ENCODE measurements at places on chromosomes 2 and 18.

DNA sequence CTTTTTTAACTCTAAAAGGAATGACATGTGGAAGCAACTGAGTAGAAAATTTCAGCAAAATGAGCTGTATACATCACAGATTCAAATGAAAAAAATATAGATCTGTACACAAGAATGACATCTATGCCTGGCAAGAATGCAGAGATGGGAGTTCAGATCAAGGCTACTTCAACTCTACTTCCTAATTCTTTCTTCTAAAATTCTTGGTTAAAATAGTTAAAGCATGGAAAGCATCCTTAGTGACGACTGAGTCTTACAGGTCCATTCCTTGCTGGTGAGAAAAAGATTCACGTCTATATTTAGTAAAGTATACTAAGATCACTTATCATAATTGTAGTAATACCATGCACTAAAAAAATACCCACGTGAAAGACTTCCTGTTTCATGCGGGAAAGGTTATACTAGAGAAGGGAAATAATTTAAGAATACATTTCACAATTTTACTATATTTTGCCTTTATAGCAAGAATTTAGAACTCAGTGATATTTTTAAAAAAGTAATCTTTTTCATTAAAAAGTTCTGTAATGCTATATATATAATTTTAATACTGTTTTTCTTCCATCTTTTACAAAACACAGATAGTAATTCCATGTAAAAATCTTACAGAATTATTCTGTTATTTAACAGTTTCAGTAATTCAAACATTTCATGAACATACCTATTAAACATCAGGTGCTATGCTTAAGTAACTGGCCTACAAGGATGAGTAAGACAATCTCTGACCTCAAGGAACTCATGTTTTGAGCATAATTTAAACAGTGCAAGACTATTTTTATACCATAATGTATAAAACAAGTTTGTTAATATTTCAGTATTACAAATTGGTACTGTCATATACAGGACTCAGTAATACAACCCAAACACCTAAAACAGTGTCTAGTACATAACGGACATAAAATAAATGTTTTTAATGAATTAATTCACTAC is 159.6 kb downstream of the BAZ2B start:
- no peak for DNase-seq

DNA sequence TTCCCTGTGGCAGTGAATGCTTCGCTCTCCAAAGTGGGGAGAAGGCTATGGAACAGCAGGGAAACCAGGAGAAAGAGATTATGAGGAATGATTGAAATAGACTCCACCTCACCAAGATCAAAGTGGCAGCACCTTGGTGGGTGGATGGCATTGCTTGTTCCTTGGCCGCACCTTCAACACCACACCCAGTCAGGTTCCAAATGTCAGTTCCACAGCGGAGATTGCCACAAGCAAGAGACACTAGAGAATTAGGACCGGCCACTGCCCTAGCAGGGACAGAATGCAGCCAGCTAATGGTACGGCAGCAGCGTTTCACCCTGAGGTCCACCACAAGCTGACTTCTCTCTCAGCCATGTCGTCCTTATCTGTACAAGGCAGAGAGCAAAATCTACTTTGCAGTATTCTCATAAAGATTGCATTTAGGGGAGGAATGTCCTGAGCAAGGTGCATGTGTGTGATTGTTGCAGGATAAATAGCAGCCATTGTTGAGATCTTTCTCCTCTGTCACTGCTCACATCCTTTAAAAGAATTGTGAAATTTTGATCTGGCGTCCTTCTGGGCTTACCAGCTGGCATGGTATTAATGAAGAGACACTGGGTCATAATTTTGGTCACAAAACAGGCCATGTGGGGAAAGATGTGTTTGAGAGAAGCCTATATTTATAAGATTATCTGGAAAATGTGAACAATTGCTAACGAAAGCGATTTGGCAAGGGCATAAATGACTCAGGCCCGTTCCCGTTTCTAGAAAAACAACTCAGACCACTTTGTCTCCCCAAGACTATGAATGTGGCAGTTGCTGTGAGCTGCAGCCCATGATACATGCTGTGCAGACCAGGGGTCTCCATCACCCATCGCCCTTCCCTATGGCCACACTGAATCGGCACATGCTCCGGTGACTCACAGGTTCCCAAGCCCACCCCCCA is 228.6 kb upstream of the ID2 start:
- peak; percentile 14 for DNase-seq

- no peak for DNase-seq
Observed at GRCh38 chr2:210630873-210631560, 74.6 kb downstream of the CPS1 start.

GRCh38 chr2:60780721-60781120 is 24.7 kb downstream of the PAPOLG start:
- DNase-seq, result no peak

DNA sequence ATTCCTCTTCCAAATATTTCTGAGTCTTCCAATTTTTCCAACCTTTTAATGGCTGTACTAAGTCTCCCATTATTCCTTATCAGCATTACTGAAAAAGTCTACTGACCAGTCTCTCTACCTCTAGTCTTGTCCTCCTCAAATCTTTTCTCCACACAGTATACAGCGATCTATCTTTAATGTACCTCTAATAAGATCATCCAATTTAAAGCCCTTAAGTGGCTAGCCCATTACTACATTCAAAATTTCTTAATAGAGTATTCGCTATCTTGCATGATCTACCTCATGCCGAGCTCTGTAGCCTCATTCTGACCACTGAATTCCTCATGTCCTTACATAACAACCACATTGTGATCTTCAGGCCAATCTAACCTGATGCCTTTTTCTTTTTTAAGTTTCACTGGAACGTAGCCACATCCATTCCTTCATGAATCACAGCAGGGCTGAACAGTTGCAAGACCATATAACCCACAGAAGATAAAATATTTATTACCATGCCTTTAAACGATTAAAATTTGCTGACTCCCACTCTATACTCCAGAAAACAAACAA is 57.9 kb downstream of the SLC66A3 start:
- DNase-seq, result peak; percentile 90

GRCh38 chr18:54480616-54481015 is 110.4 kb upstream of the DYNAP start:
- no peak for DNase-seq

- no peak for DNase-seq
Observed at GRCh38 chr2:6966446-6966940, 49.3 kb downstream of the RNF144A start.

- no peak for DNase-seq
Observed at GRCh38 chr18:48863432-48864065, 87.2 kb downstream of the SMAD7 start.

GRCh38 chr2:100113990-100114433 is 28.4 kb downstream of the AFF3 start:
- no peak for DNase-seq

GRCh38 chr2:8542381-8543059 is 139.3 kb upstream of the ID2 start:
- no peak for DNase-seq

DNA sequence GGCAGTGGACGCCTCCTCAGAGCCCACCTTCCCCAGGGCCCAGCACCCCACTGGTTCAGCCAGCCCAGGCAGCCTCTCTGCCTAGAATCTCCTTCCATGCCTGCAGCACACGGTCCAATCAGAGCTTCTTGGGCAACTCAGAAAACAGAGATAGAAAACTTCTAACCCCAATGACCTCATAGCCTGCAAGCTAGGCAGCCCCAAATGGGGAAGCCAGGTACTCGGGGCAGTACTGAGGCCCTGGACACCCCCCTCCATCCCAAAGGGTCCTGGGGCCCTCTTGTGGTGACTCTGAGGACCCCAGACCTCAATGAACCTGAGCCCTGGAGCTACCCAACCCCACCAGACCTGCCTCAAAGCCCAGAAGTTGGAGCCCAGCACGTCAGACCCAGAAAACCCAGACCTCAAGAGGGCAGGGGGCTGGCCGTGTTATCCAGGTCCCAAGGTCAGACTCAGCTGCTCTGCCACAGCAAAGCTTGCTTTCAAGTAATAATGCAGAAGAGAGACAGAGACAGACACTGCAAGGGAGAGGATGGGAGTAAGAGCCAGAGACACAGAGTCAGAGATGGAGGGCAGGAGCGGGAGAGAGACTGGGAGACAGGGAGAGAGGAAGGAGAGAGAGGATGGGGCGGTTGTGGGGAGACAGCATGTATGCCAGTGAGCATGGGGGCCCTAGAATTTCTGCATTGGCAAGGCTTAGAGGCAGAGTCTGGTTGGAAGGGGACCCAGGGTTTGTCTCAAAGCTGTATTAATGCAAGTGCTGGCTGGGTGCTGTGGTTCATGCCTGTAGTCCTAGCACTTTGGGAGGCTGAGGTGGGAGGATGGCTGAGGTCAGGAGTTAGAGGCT is 28.2 kb downstream of the SERTAD2 start:
- no peak for DNase-seq

DNA sequence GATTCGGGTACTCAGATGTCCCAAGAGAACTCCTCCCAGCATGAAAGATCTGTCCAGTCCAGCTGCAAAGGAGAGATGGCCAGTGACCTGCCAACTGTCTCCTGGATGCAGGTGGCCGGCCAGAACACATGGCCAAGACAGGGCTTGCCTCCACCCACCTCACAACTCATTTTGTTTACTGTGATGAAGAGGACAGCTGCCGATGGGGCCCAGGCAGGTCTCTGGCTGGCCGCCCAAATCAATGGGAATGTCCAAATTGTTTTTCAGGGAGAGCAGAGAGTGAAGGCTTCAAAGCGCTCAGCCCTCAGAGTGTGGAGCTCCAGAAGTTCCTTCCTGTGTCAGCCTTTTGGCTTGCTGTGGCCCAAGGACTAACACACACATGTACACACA is 41.9 kb downstream of the FOSL2 start:
- no peak for DNase-seq

GRCh38 chr2:156486147-156486546 is 50.0 kb downstream of the GPD2 start:
- no peak for DNase-seq

DNA sequence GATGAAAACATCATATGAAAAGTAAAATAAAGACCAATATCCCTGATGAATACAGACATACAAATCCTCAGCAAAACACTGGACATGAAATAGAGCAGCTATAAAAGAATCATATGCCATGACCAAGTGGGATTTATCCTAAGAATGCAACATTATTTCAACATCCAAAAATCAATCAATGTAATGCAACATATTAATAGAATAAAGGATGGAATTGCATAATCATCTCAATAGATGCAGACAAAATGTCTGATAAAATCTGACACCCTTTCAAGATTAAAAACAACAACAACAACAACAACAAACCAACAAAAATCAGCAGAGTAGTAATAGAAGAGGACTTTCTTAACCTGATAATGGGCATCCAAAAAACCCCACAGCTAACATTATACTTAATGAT is 63.8 kb upstream of the IL1R1 start:
- no peak for DNase-seq

DNA sequence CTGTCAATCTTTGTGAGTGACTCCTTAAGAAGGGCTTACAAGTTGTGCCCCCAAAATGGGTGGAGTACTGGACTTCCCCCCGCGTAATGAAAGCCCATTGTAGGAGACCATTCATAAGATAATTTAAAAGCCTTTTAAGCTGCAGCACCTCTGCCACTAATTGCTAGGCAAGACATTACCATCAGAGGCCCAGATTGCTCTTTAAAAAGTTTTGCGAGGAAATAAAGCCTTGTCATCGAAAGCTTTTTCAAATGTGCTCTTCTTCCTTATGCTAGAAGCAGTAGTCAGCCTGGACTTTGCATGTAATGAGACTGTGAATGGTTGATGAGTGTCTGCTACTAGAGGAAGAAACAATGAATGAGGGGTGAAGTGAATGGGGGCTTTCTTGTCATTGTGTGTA is 345.3 kb upstream of the CDH2 start:
- no peak for DNase-seq

DNA sequence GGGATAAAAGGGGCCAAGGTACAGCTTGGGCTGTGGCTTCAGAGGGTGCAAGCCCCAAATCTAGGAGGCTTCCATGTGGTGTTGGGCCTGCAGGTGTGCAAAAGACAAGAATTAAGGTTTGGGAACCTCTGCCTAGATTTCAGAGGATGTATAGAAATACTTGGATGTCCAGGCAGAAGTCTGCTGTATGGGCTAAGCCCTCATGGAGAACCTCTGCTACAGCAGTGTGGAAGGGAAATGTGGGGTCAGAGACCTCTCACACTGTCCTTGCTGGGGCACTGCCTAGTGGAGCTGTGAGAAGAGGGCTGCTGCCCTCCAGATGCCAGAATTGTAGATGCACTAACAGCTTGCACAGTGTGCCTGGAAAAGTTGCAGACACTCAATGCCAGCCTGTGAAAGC is 880.6 kb upstream of the ID2 start:
- DNase-seq, result no peak

DNA sequence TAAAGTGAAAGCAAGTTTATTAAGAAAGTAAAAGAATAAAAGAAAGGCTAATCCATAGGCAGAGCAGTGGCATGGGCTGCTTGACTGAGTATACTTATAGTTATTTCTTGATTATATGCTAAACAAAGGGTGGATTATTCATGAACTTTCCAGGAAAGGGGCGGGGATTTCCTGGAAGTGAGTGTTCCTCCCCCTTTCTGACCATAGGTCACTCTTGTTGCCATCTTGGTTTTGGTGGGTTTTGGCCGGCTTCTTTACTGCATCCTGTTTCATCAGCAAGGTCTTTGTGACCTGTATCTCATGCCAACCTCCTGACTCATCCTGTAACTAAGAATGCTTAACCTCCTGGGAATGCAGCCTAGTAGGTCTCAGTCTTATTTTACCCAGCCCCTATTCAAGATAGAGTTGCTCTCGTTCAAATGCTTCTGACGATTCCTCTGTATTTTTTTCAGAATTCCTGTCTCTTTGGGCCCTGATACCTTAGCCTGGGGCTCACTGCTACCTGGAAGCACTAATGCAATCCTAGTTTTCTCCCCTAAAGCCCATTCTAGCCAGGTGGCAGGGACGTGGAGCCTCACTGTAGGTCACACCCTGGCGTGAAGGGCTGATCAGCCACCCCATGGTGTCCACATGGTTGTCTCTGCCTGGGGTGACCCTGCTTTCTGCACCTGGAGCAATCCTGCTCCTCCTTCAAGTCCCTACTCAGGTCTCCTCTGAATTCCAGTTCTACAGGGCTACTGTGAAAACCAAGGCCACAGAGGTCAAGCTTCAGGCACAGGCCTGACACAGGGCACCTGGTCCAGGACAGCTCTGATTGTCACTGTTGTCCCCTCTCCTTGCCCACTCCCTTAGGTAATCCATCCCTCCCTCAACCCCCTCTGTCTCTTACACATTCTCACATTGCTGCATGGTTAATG is 6.0 kb upstream of the SLC35F6 start:
- DNase-seq, result peak; percentile 97

- DNase-seq, result no peak
Observed at GRCh38 chr18:48564139-48564538, 25.3 kb downstream of the CTIF start.

GRCh38 chr18:13542520-13542847 is 183.9 kb downstream of the FAM210A start:
- no peak for DNase-seq

- DNase-seq, result no peak
Observed at GRCh38 chr2:27221166-27221565, 4.0 kb downstream of the CAD start.

DNA sequence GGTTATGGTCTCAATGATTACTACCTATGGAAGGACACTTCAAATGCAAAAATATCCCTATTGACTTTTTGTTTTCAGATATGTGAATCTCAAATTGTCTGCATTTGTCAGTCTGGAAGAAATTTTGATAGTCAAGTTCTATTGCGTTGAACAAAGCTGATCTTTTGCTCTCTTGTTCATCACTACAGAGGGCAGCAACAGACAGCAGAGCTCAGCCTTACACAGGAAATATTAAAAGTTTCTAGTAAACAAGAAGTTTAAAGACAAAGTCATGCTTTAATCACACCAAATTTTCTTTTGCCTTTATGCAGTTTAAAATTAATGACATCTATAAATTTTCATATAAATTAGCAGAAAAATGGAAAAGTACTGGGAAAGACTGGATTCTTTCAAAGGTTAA is 617.5 kb downstream of the NR4A2 start:
- DNase-seq, result no peak

- no peak for DNase-seq
Observed at GRCh38 chr2:94759211-94759610, 112.0 kb upstream of the TEKT4 start.
